ENCODE measurements at places on chromosomes 5 and 9. TPM values are rescaled to one million over a fixed set of nuclear protein-coding genes. Genes with fewer than 3 reads are reported as not detected.

GRCh38 chr5:112549605-112550166, 130.6 kb upstream of the EPB41L4A start:
- DNase-seq = no peak

DNA sequence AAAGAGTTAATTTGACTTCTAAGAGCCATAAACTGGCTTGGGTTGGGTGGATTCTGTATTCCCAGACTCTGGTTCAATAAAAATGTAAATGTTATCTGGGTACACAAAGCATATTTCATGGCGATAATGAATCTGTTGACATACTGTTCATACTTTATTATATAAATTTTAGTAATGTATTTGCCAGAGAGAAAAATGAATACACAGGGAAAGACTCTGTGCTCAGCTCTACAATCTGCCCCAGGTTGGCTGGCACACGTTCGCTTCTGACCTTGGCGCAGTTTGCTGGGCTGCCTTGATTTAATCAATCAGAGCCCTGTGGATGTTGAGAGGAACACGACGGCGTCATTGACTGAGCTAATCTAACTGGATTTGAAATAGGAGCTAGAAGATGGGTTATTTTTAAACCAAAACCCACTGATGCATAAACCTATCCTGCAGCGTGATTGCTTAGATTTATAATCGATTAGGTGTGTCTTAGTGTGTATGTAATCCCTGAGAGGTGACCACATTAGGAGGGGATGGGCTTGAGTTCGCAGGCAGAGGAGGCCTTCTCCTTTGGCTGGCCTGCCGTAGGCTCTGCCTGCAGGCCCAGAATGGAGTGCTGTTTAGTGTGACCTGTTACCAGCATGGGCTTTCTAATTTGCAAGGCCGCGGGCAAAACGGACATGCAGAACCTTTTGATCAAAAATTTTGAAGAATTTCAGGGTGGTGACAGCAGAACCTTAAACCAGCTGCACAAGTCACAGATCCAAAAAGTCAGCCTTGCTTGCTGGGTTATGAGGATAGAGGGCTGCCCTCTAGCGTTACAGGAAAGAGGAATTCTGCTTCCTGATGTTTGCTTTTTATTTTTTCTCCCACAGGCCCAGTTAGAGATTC, 3.9 kb upstream of the ADCY2 start:
- DNase-seq = peak; percentile 66

DNA sequence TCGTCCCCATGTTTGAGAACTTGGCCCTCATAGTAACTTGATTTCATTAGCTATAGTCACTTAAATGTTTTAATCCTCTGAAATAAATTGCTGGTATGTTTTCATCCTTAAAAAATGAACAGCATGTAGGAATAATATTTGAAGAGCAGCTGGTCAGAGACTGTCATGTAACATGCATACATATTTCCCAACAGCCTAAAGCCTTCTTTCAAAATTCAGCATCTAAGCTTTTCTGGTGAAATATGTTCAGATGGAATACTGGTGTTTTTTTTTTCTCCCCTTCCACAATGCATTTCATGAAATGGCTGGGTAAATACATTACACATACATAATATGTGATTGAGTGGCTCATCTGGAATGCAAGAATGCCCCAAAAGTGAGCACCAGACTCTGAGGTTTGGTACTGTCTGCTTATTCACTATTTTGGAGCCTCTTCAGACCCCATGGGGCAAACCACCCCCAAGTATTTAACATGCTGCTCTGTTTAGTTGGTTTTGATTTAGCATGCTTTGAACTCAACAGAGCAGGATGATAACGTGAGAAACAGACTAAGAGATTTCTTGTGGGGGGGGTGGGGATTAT, 94.0 kb downstream of the SMARCA2 start:
- no peak for DNase-seq

The SHC3 gene
- 0.95 TPM for polyA plus RNA-seq

All from kidney (tissue), 22 donors.